ENCODE measurements at places on chromosomes 7 and 10.

DNA sequence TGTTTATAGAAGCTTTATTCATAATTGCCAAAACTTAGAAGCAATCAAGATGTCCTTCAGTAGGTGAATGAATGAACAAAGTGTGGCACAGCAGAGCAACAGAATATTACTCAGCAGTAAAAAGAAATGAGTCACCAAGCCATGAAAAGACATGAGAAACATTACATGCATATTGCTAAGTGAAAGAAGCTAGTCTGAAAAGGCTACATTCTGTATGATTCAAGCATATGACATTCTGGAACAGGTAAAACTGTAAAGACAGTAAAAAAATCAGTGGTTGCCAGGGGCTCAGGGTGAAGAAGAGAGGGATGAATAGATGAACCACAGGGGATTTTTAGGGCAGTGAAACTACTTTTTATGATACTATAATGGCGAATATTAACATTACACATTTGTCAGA, 80.9 kb upstream of the APBB1IP start:
- no peak for DNase-seq

GRCh38 chr7:110733221-110733620, 357.7 kb upstream of the LRRN3 start:
- DNase-seq: no peak

- no peak for DNase-seq
Measured at GRCh38 chr7:7895754-7896153, 72.8 kb upstream of the GLCCI1 start.

- no peak for DNase-seq
Measured at GRCh38 chr7:28354601-28355402, 57.5 kb upstream of the CREB5 start.

- no peak for DNase-seq
Measured at GRCh38 chr10:73917566-73918305, 6.8 kb downstream of the PLAU start.

DNA sequence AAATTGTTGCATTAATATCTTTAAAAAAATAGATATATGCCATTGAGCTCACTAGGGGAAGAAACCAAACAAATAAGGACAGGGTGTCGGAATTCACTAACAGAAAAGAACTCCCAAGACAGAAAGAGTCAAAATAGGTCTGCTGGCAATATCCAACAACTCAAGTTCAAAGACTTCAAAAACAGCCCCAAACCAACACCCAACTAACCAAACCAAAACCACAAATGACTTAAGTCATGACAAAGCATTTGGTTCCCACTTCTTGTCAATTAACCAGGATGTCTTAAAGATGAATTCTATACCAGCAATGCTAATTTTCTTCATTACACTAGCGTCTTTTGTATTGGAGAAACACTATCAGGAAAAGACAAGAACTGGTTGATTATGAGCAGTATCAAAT, 249.0 kb upstream of the PLXNA4 start:
- DNase-seq: peak; percentile 52

DNA sequence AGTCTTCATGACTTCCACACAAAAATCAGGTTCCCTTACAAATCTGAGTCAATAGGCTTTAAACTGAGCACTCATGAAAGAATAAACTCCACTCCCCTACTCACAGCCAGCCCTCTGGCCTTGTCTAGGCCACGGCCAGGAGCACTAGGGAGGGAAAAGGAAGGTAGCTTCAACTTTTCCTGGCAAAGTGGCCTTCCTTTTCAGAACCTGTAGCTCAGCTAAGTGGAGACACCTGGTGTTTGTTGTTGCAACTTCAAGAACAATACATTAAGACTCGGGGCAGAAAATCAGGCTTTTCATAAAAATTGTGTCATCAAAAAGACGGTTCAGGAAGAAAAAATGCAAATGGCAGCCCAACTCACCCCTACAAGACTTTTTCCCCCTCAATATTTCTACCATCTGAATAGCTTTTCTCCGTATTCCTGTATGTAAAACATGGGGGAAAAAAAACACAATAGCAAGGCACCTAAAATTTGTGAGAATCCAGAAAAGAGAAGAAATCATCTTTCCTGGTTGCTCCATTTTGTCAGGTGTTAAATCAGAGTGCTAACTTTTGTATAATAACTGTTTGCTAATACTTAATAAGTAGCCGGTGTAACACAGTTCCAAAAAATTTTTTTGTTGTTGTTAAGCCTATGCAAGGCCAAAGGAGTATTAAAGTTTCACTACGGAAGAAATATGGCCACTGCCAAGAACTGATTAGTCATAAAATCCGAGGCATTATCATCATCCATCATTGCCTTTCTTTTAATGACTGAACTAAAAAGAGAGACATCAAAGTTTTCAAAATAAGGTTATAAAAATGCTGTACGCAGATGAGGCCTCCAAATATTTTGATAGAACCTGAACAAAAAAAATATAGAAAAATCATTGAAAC, 66.2 kb upstream of the ARID5B start:
- peak; percentile 81 for DNase-seq

DNA sequence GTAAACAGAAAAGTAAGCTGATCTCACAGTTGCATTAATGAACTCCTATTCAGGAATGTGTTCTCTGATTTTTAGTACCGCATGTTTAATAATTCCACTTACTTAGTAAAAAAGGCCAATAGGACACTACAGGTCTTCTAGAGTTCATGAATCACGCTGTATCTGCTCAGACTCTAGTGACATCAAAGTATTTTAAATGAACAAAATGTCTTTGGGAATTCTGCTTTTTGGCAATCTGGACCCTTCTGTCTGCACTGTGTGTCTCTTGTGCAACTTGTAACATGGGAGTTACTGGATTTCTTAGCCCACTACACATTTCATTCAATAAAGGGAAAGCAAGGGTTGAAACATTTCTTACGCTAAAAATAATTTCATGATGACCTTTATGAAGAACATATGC, 50.2 kb downstream of the RABGEF1 start:
- DNase-seq: no peak

- DNase-seq: peak; percentile 27
Measured at GRCh38 chr7:31373337-31374289, 33.1 kb upstream of the NEUROD6 start.

DNA sequence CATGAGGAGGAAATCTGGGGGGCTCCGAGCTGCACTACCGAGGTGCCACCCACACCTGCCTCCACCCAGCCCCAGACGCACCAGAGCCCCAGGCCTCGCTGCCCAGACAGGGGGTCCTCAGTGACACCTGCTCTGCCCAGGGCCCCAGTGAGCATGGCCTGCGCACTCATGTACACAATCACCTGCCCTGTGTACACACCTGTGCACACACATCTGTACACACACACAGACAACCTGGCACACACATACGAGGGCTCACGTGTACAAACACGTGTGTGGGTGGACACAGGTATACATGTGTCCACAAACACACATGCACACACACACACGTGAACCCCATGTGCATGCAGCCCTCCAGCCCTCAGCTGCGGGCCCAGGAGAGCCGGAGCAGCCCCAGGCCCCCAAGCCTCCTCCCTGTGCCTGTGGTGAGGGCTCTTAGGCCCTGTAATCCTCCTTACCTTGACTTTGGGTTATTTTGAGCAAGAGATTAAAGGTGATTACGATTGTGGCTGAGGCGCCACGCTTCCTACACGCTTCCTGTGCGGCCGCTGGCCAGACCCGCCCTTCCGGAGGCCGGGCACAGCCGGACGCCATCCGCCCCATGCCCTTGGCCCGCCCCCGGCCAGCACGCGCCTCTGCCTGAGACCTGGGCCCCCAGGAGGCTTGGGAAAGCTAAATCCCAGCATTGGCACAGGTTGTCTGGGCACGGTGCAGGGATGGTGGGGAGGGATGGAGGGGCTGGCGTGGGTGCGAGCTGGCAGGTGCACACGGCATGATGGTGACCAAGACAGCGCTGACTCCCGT, 71.9 kb downstream of the ELFN1 start:
- no peak for DNase-seq

- no peak for DNase-seq
Measured at GRCh38 chr10:17038627-17039026, 91.0 kb downstream of the CUBN start.

- DNase-seq: no peak
Measured at GRCh38 chr7:106110238-106110560, 1.9 kb downstream of the SYPL1 start.

DNA sequence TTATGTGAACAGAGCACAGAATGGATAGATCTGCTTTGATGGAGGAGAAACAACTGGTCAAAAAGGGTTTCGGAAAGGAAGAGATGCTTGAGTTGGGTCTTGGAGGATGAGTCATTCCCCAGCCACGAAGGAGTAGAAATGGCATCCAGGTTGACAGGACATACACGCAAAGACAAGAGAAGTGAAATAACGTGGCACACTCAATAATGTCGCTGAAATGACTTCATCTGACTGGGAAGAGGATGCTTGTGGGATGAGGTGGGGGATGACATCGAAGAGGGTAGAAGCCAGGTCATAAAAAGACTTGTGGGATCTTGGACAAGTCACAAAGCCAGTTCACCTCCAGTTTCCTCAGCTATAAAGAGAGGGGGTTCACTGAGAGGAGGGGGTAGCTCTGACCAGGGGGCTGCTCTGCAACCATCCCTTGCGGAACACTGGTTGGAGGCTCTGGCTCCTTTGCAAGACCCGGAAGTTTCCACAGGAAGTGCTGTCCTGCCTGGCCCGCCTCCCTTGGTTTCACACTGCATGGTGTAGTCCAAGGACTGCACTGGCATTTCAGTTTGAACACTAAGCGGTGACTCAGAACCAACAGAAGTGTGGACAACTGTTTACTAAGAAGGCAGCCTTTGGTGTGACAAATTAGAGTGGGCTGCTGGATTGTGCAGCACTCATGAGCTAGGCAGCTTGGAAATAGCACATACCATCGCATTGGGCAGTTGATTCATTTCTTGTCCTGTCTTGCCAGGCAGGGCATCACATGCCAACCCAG, 189.9 kb upstream of the ADO start:
- no peak for DNase-seq

GRCh38 chr7:1922870-1923236, 252.8 kb downstream of the ELFN1 start:
- no peak for DNase-seq

GRCh38 chr7:149475121-149476045, 14.5 kb upstream of the ZNF777 start:
- DNase-seq: no peak

GRCh38 chr7:2974093-2974819, 69.4 kb downstream of the CARD11 start:
- DNase-seq: no peak

GRCh38 chr10:130555411-130555750, 419.2 kb downstream of the GLRX3 start:
- no peak for DNase-seq

- DNase-seq: no peak
Measured at GRCh38 chr7:31065021-31065593, 13.0 kb downstream of the ADCYAP1R1 start.

GRCh38 chr10:119598397-119598796, 1.6 kb upstream of the TIAL1 start:
- no peak for DNase-seq

DNA sequence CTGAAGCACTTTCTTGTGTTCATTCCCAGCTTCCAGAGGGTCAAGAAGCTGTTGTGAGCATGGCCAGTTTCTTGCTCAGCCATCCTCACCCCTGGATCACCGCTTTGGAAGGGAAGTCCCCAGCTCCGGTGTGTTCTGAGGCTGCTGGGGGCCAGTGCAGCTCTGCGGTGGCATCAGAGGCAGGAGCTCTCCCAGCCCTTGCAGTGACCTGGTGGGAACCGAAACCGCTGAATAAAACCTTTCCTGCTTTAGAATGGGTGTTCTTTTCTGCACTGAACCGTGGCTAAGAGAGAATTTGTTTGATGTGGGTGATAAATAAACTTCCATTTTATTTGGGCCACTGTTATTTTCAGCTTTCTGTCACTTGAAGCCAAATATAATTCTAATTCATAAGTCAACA, 450.9 kb upstream of the VSTM2A start:
- DNase-seq: no peak

GRCh38 chr7:111823826-111824225, 261.5 kb upstream of the IMMP2L start:
- no peak for DNase-seq

DNA sequence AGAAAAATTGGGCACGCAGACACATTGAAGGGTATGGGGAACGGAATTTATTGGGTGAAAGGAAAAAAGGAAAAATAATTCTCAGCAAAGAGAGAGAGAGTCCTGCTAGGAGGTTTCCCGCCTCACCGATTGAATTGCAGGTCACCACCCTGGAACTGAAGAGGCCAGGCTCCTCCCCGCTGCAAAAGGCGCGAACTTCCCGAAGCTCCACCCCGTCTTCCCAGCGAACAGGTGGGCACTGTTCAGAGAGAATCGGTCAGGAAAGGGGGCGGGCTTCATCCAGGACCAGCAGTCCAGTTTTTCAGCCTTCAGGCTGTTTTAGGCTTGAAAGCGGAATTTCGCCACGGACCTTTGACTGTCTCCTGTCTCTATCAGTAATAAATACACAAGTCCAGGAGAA, 27.3 kb upstream of the CADPS2 start:
- DNase-seq: no peak

GRCh38 chr7:111895049-111895448, 311.1 kb downstream of the DOCK4 start:
- DNase-seq: no peak

GRCh38 chr7:17680943-17681351, 259.3 kb downstream of the SNX13 start:
- DNase-seq: no peak

DNA sequence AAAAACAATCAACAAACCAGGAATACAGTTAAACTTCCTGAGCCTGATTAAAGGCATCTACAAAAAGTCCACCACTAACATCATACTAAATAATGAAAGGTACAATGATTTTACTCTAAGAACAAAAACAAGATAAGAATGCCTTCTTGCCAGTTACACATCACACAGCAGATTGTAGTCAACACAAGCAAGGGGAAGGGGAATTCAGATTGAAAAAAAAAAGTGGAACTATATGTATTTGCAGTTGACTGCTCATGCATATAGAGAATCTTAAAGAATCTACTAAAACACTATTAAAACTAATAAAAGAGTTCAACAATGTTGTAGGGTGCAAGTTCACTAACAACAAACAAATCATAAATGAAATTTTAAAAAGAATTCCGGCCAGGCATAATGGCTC, 28.5 kb downstream of the ZNF33B start:
- no peak for DNase-seq

- no peak for DNase-seq
Measured at GRCh38 chr10:75565286-75566251, 134.1 kb downstream of the LRMDA start.

- DNase-seq: no peak
Measured at GRCh38 chr10:22427101-22427500, 81.8 kb downstream of the SPAG6 start.

DNA sequence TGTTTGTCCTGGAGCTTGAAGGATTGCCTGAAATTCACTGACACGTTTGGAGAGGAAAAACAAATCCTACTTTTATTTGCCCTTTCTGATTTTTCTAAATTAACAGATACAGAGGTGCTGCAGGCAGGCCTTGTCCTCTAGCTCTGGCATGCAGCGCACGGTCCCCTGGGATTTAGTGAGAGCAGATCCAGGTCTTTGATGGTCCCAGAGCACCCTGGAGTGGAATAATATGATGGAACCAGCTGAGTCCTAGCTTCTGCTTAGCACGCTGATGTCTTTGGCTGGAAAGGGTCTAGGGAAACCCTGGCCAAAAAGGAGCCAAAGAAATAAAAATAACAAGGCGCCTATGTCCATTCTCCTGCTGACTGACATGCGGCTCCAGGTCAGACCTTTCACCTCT, 40.5 kb downstream of the C10orf120 start:
- DNase-seq: no peak

GRCh38 chr7:10521306-10521705, 452.4 kb upstream of the PHF14 start:
- no peak for DNase-seq

GRCh38 chr7:1512781-1513656, 8.8 kb upstream of the INTS1 start:
- DNase-seq: peak; percentile 85
